ENCODE measurements at places on chromosomes 4 and X.
A peak's percentile ranks its signal among the peaks of the same experiment; 100 is the strongest.

DNA sequence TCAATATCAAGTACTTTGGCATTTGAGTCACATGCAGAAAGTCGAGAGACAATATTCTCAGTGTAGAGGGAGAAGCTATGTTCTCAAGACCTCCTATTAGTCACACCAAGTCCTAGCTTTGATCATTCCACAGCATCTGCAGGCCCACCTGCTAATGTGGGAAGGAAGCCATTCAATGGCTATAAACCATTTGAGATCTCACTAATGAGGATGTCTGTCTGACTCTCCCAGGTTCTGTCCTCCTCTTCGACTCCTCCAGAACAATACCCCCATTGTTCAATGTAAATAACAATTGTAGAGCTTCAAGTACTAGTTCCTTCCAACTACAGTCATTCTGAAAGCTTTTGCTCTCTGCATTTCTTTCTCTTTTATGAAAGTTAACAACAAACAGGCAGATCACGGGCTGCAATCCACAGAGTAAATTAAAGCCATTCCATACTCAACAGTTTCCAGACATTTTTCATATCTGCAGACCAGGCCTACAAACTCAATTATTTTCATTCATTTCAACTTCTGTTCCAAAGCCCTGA is 140.2 kb upstream of the EDNRA start:
- no peak for DNase-seq

- DNase-seq: no peak
These were observed 69.9 kb upstream of the FBXW7 start for GRCh38 chr4:152605641-152606335.

DNA sequence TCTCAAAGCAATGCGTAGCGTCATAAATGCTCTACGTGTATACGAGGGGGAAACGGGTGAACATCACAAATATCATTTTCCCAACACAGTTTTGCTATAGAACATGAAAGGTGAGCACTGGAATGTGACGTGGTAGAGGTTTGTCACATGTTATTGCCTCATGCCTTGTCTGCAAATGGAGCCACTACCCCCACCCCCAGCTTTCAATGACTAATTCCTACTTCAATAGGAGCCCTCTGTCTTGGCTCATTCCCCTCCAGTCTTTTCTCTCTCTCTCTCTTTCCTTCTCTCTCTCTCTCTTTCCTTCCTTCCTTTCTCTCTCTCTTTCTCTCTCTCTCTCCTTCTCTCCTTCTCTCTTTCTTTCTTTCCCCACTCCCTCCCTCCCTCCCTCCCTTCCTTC is 127.0 kb downstream of the STOX2 start:
- DNase-seq: no peak

DNA sequence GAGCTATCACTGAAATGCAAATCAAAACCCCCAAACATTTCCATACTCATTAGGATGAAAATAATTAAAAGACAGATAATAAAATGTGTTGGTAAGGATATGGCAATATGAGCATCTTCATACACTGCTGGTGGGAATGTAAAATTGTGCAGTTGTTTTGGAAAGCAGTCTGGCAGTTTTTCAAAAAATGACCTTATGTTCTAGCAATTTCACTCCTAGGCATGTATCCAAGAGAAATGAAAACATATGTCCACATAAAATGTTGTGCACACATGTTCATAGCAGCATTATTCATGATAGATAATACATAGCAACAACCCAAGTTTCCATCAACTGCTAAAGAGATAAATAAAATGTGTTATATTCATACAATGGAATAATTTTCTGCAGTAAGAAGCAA is 14.8 kb upstream of the GPRASP2 start:
- DNase-seq: peak; percentile 75

GRCh38 chr4:4423706-4424498 is 37.0 kb downstream of the NSG1 start:
- no peak for DNase-seq

GRCh38 chrX:124467202-124467601 is 120.8 kb downstream of the SH2D1A start:
- no peak for DNase-seq

GRCh38 chrX:1914606-1915365 is 299.9 kb downstream of the ASMT start:
- DNase-seq: no peak

GRCh38 chr4:179941911-179942310 is 2301.3 kb upstream of the TENM3 start:
- no peak for DNase-seq

- no peak for DNase-seq
These were observed 335.9 kb upstream of the AADAT start for GRCh38 chr4:170425521-170426143.

- no peak for DNase-seq
These were observed 39.7 kb downstream of the SNX25 start for GRCh38 chr4:185249105-185249504.

DNA sequence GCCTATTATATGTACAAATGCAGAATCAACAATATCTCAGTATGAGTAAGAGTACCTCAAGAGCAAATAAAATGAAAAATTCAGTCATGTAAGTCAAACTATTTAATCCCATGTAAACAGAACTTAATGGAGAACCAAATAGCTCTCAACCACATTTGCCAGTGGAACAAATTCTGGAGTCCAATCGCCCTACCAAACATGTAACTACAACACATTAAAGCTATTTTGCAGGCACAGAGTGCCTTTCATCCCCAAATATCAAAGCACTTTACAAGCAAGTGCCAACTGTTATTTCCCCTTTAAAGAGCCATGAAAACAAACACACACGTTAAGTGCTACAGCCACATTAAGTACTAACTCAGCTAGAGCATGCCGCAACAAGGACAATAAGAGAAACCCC is 51.3 kb downstream of the PCDH19 start:
- no peak for DNase-seq

GRCh38 chrX:129787336-129788055 is 7.7 kb downstream of the SASH3 start:
- no peak for DNase-seq

- DNase-seq: no peak
These were observed 450.1 kb upstream of the TENM3 start for GRCh38 chr4:181793096-181793495.

- no peak for DNase-seq
These were observed 184.0 kb upstream of the ZFP42 start for GRCh38 chr4:187811591-187811990.

GRCh38 chr4:27861381-27861787 is 1000.7 kb downstream of the STIM2 start:
- no peak for DNase-seq

- DNase-seq: no peak
These were observed 953.4 kb upstream of the NDST4 start for GRCh38 chr4:116066711-116067245.

- DNase-seq: no peak
These were observed 68.4 kb downstream of the SLC10A7 start for GRCh38 chr4:146453181-146453807.

DNA sequence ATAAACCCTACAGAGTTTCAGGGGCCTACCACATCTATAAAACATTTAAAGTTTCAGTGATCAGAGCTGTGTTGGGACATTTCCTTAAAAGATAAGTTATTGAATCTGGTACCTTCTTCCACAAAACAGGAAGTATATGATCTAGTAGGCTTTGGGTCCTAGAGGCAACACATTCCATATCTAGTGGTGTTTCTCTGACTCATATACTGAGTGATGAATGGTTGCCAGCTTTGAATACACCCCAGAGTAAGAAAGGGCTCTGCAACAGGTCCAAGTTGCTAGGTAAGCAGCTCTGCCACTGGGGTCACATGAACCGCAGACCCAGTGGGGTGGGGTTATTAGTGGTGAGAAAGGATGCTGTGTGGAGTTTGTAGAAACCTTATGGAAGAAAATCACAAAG is 32.4 kb upstream of the BLTP1 start:
- no peak for DNase-seq

DNA sequence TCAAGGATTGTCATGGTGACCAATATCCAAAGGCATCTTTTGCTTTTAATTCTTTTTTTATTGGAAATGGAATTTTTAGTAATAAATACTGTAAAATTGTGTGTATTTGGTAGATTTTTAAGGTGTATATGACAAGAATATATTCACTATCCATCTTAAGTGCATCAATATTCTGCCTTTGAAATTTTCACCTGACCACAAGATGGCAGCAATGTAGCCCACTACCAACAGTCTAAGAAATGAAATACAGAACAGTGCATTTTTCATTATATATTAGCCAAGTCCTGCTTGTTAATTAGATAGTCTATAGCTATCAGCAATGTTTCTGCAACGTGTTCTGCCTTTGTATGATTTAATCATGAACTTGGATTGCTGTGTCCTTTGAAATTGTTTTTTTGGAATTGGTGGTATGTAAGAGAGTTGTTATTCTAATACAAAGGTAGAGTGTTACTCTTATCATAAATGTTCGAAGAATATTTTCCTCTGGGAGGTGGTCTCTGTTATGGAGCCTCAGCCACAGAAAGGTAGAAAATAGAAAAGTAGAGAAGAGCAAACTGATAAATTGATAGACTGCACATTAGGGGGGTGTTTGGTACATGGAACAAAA is 38.2 kb downstream of the HPGDS start:
- no peak for DNase-seq

- peak; percentile 59 for DNase-seq
These were observed 126.1 kb downstream of the MGST2 start for GRCh38 chr4:139791681-139792080.

DNA sequence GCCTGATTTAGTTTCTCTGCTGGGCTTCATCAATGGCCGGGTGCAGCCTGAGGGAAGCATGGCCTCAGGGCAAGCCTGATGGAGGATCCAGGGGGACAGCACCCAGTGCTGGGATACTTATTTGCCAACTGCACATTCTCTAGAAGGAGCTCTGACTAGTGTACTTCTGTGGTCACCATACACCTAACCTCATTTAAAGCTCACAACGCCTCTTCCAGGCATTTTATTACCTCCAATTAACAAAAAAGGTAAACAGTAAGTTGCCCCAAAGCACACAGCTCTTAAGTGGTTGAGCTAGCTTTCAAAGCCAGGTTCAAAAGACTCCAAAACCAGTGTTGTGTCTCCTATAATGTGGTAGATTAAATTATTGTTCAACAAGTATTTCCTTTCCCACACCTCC is 26.8 kb upstream of the ATXN3L start:
- DNase-seq: no peak

- DNase-seq: no peak
These were observed 1.6 kb upstream of the LRAT start for GRCh38 chr4:154741922-154742850.

DNA sequence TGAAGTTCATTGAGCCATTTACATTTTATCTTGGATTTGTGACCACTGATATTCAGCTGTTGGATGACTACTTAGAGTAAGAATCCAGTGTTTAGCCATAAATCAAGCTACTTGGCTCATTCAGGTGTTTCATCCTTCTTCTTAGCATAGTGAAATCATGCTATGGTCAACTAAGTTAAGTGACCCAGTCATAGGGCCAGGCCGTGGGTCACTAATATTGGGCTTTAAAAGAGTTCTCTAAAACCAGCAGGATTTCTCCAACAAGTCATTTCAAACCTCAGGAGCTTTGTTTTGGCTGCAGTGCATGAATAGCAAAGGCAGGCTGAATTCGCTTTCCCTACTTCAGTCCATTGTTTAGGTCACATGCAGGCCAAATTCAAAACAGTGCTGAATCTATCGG is 181.0 kb downstream of the MAML3 start:
- no peak for DNase-seq

GRCh38 chrX:118726887-118727685 is at the start of gene IL13RA1:
TSS of gene IL13RA1 (plus strand) at chrX:118727606. CDS start at chrX:118727639, 33 bp downstream.
- DNase-seq: peak; percentile 10

- DNase-seq: no peak
These were observed 29.9 kb downstream of the PPP2R2C start for GRCh38 chr4:6442555-6442954.

- DNase-seq: no peak
These were observed 328.5 kb downstream of the PPP3CA start for GRCh38 chr4:101018836-101019235.

- no peak for DNase-seq
These were observed 1132.4 kb downstream of the RAPGEF2 start for GRCh38 chr4:160235285-160235684.

- no peak for DNase-seq
These were observed 97.6 kb downstream of the AKAP4 start for GRCh38 chrX:50103176-50103575.

- no peak for DNase-seq
These were observed 327.7 kb downstream of the PPP1R2C start for GRCh38 chrX:42450228-42450627.

- DNase-seq: no peak
These were observed 219.5 kb downstream of the DHX15 start for GRCh38 chr4:24364852-24365251.

DNA sequence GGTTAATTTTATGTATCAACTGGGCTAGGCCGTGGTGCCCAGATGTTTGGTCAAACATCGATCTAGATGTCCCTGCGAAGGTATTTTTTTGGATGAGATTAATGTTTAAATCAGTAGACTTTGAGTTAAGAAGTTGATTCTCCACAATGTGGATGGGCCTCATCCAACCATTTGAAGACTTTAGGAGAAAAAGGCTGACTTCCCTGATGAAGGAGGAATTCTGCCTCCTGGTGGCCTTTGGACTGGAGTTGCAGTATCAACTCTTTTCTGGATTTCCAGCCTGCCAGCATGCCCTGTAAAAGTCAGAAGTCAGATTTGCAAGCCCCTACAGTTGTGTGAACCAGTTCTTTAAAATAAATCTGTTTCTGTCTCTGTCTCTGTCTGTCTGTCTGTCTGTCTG is 91.4 kb downstream of the STK32B start:
- DNase-seq: no peak

- DNase-seq: no peak
These were observed 34.6 kb upstream of the AADAT start for GRCh38 chr4:170124406-170124805.

- no peak for DNase-seq
These were observed 54.6 kb downstream of the ARAP2 start for GRCh38 chr4:36189511-36190226.

DNA sequence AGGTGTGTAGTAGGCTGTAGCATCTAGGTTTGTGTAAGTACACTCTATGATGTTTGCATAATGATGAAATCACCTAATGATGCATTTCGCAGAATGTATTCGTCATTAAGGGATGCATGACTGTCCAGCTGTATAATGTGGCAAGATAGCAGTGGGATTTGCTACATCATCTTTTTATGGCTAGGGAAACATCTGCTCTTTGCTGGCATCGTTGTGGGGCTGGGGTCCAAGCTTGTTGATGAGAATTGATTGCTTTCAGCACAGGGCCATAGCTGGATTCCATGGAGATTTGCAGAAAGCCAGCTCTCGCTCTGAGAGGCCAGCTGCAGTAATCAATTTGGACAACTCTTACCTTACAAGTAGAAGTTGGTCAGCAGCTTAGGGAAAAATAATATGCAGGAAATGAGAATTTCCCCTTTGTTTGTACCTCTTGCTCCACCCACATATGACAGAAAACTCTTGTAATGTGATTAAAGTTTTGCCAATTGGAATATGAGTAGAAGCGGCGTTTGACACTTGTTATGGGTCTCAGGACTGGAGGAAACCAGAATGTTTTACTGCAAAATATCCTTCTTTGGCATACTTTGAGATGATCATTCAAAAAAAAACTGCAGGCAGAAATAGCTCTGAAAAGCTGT is 310.5 kb downstream of the RAPGEF2 start:
- DNase-seq: no peak
